Skin of body (tissue), 3 donors: ENCODE measurements at places on chromosomes 2 and 18.

DNA sequence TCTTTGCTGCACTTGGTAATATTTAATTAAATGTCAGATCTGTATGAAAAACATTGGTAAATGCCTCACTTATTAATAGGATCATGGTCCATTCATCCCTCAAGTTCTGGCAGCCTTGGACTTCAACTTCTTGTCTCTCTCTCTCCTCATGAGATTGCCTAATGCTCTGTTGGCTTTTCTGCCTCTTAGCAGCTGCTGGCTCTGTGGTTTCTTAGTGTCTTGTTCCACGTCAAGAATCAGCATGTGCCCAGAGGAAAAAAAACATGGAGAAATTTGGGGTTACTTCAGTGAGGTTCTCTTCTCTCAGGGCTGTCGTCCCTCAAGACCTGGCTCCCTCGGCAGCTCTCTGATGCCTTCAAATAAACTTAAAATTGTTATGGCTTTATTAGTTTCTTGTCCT lies 75.4 kb downstream of the TAF4B start:
- no peak for DNase-seq

GRCh38 chr2:220224691-220225543 lies 597.5 kb downstream of the SLC4A3 start:
- no peak for DNase-seq

DNA sequence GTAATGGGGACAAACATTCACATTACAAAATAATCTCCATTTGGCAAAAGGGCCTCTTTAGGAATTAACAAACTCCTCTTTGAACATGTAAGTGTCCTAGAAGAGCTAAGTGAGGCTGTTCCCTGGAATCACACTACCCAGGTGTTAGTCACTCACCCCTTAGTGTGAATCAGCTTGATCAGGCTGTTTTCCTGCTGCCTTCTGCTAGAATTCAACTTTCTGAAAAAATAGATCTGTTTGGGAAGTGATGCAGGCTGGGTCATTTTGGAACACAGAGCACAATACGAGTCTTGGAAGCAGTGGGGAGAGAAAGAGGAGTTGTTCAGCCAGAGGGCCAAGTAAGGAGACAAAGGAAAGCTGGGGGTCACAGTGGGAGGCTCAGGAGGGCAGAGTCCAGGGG lies 40.0 kb downstream of the TTC32 start:
- no peak for DNase-seq

DNA sequence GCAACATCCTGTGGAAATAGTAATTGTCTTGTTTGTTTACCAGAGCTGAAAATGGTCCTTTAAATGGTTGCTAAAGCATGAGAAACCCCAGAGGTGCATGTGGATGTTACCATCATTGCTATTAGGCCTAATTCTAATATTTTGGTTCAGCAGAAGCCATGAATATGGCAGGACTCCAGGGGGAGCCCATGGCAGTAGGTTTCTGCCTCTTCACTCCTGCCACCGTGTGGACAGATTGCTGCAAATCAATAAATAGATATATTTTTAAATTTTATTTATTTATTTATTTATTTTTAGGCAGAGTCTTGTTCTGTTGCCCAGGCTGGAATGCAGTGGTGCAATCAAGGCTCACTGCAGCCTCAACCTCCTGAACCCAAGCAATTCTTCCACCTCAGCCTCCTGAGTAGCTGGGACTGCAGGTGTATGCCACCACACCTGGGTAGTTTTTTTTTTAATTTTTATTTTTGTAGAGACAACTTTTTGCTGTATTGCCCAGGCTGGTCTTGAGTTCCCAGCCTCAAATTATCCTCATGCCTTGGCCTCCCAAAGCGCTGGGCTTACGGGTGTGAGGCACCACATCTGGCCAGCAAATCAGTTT lies 54.9 kb upstream of the CAPN13 start:
- peak; percentile 30 for DNase-seq

DNA sequence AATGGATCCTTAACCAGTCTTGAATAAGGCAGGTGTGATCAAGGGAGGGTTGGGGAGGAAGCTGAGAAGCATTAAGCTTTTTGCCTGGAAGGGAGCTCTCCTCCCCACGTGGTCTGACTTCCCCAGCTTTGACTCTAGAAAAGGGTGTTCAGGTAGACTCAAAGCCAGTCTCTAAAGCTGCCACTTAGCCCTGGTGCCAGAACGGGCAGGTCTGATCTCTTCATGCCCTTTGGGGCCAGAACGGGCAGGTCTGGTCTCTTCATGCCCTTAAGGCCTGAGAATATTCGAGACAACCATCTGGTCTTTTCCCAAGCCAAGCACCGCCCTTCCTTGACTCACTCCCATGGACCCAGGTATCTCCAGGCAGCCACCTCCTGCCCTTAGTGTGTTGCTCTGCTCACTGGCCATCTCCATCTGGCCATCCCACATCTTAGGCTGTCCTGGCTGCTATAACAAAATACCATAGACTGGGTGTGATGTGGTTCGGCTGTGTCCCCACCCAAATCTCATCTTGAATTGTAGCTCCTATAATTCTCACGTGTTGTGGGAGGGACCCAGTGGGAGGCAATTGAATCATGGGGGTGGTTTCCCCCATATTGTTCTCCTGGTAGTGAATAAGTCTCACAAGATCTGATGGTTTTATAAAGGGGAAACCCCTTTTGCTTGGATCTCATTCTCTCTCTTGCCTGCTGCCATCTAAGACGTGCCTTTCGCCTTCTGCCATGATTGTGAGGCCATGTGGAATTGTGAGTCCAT lies 59.4 kb downstream of the SNORC start:
- DNase-seq: no peak

GRCh38 chr2:74554820-74555531 lies 456 bp downstream of the DOK1 start:
- DNase-seq: peak; percentile 37

GRCh38 chr2:122105877-122106206 lies 350.4 kb downstream of the TSN start:
- DNase-seq: peak; percentile 7

DNA sequence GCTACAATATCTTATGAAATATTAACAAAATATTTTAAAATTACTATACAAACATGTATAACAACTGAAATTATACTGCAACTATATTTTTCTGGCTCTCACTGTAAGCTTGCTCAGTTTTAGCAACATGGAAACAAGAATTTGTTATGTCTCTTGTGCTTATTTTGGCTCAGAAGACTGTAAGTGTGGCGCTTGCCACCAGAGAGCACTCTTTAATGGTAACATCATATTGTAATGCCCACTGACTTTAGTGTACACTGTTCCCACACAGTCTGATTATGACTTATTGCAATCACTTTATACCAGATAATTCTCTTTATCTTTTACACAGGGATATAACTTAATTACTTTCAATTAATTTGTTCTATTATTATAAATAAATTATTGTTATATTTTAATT lies 1500.6 kb upstream of the TMEFF2 start:
- no peak for DNase-seq

- DNase-seq: no peak
Observed at GRCh38 chr2:219630770-219631405, 3.5 kb downstream of the SLC4A3 start.

DNA sequence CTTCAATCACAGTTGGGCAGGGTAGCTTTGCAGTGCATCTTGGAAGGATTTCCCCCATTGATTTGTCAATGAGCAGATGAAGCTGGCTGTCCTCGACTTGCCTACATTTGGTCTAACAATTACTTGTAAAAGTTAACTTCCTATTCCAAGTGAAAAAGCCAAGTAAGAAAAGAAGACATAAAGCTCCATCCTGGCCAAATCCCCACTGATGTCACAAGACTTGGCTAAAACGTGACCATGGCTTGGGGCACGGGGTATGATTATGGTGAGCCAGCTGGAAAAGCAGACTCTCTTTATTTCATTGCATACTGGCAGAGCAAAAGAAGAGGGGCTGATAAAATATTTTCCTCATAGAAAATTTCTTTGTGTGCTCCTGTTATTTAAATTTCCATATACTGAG lies 25.4 kb upstream of the PID1 start:
- DNase-seq: no peak

- no peak for DNase-seq
Observed at GRCh38 chr2:166762746-166763145, 125.5 kb upstream of the XIRP2 start.

GRCh38 chr2:27715318-27716210 lies 51.9 kb downstream of the SLC4A1AP start:
- peak; percentile 30 for DNase-seq

DNA sequence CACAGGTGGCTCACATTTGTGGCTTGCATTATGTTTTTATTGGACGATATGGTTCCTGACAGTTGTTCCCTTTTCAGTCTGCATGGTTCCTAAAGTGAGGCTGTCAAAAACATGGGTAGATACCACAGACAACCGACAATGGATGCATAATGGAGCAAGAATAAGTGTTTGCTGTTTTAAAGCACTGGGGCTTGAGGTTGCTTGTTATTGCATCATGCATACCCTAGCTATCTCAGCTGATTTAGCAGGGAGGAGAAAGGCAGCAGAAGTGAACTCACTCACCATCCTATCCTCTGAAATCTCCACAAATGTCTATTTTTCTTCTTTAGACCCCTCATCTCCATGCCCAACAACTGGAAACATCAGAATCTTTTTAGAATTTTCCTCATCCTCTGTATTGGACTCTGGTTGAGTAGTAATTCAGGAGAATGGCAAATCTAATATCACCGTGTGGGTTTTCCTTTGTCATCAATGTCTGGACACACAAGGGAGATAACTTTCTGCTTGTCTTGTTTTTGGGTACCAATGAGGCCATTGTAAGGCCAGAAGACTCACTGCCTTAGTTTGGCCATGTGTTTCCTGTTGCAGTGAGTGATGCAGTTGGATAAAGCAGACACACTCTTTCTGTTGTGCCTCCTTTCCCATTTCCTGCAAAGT lies 46.7 kb downstream of the FBXO48 start:
- no peak for DNase-seq
